ENCODE measurements at places on chromosomes 3 and 15. TPM values are rescaled to one million over a fixed set of nuclear protein-coding genes. Genes with fewer than 3 reads are reported as not detected.
A peak's percentile ranks its signal among the peaks of the same experiment; 100 is the strongest.

DNA sequence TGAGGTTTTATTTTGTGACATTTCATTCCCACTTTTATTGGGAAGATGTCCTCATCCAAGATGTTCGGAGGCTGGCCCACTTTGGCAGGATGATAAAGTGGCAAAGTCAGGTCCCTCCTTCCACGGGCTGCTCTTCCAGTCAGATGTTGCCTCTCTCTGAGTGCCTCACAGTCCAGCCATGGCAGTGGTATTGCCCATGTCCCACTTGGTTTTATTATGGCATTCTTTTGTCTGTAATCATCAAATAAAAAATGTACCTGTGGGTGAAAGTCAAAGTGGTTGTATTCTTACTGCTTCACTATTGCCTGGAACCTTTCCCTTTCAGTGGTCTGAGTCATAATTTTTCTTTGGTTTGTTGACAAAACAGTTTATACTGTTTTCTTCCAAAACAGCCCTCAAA is 20.2 kb downstream of the ARNT2 start:
- no peak for DNase-seq

GRCh38 chr3:129013491-129013891 is 12.4 kb downstream of the EFCC1 start:
- DNase-seq = no peak

- DNase-seq = no peak
Measured at GRCh38 chr3:118963711-118964110, 70.9 kb downstream of the IGSF11 start.

Gene ANKRD34C
- total RNA-seq = not detected

GRCh38 chr3:155753038-155753639 is 8.3 kb upstream of the PLCH1 start:
- DNase-seq = peak; percentile 40

Gene LTF
- total RNA-seq = 0.13 TPM
